HCT116 (cell line): ENCODE measurements at places on chromosomes 13 and 19. TPM values are rescaled to one million over a fixed set of nuclear protein-coding genes. Genes with fewer than 3 reads are reported as not detected.

ZC3H13 gene
- 37.9 TPM for total RNA-seq

CATSPERD gene
- total RNA-seq = not detected

- no peak for DNase-seq
Observed at GRCh38 chr13:94703271-94703670, 9.1 kb downstream of the SOX21 start.

GRCh38 chr19:52140032-52140710, 433 bp upstream of the ZNF616 start:
- no peak for DNase-seq

GRCh38 chr13:110471156-110471832, 90.2 kb downstream of the RAB20 start:
- no peak for DNase-seq
